ENCODE measurements at places on chromosomes 6 and 20. TPM values are rescaled to one million over a fixed set of nuclear protein-coding genes. Genes with fewer than 3 reads are reported as not detected.

DNA sequence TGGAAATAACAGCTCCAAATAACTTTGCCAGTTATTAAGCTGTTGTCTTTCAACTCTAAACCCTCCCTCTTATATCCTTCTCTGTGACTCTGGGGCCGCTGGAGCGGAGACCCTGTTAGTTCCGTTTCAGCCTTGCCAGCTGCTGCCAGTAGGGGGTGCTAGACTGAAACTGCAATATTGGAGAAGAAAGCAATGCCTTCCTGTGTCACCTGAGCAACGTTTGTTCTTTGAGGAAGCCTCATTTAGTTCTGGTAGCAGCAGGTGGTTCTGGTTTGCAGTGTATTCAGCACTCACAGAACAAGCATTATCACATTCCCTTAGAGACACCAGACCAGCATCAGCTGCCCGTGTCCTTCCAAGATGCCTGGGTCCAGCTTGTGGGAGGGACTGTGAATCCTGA lies 22.9 kb upstream of the JAG1 start:
- no peak overlapping the region for H3K4me3 ChIP-seq
- H3K36me3 ChIP-seq: no peaks in the 10 kb centered on the region
- no peaks in the 10 kb centered on the region for H3K4me1 ChIP-seq
- no peak for DNase-seq

Gene AVP
- total RNA-seq: not detected

Gene ABT1
- total RNA-seq: 17.3 TPM

Gene WFDC5
- total RNA-seq: not detected

DNA sequence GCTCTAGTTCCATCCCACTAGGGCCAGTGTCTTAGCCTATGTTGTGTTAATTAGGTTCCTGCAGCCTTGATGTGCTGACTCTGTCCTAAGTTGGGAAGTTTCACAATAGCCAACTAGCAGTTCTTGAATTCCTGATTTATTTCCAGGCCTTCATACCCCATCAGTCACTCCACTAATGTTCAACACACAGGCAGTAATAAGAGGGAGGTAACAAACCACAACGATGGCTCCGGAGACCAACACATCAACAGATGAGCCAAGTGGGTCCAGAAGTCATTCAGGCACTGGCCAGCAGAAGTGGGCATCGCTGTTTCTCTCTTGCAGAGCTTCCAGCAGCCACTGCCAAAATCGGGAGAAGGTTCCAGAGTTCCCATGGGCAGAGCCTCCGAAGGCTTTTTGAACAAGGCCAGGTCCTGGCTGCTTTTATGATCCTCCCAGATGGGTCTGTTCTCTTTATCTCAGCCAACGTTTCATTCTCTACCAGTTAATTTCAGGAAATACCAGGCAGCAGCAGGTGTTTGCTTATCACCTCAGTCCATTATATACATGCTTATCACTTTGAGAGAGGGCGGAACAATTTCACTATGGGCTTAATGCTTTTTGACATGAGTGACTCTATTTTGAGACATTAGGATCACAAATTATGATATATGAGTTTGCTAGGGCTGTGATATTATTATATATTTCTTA lies 48.5 kb upstream of the NOP56 start:
- no peak for DNase-seq
- H3K4me3 ChIP-seq: no peak overlapping the region
- no peaks in the 10 kb centered on the region for H3K27me3 ChIP-seq
- H3K27ac ChIP-seq: no peak overlapping the region
- H3K4me1 ChIP-seq: no peaks in the 10 kb centered on the region

Gene PPP1R14C
- total RNA-seq: 6.6 TPM

GRCh38 chr20:46135856-46136633 lies 17.9 kb downstream of the CD40 start:
- H3K27ac ChIP-seq: no peak overlapping the region
- DNase-seq: no peak
- no peak overlapping the region for H3K4me3 ChIP-seq
- H3K4me1 ChIP-seq: peaks cover 5% of the 10 kb centered on the region
- no peaks in the 10 kb centered on the region for H3K36me3 ChIP-seq

DNA sequence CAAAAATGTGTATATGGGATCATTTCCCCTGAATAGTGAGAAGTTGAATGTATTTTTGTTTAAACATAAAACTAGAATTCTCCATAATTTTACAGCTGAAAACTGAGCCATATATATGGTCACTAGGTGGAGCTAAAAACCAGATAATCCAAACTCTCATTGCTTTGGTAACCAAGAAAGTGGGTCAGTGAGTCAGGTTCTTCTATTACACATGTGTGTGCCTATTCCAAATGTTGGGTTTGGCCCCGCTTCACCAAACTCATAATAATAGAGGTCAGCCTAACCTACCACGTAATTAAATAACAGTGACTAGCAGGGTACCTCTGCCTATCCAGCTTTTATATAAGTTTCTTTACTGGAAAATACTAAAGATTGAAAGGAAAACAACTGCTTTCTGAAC lies 19.3 kb upstream of the RNGTT start:
- no peaks in the 10 kb centered on the region for H3K27me3 ChIP-seq
- no peak overlapping the region for H3K27ac ChIP-seq
- H3K36me3 ChIP-seq: no peaks in the 10 kb centered on the region
- H3K4me3 ChIP-seq: no peak overlapping the region

Gene FOXC1
- 2.9 TPM for total RNA-seq

Gene FHL5
- not detected for total RNA-seq

Gene TCF15
- total RNA-seq: not detected

DNA sequence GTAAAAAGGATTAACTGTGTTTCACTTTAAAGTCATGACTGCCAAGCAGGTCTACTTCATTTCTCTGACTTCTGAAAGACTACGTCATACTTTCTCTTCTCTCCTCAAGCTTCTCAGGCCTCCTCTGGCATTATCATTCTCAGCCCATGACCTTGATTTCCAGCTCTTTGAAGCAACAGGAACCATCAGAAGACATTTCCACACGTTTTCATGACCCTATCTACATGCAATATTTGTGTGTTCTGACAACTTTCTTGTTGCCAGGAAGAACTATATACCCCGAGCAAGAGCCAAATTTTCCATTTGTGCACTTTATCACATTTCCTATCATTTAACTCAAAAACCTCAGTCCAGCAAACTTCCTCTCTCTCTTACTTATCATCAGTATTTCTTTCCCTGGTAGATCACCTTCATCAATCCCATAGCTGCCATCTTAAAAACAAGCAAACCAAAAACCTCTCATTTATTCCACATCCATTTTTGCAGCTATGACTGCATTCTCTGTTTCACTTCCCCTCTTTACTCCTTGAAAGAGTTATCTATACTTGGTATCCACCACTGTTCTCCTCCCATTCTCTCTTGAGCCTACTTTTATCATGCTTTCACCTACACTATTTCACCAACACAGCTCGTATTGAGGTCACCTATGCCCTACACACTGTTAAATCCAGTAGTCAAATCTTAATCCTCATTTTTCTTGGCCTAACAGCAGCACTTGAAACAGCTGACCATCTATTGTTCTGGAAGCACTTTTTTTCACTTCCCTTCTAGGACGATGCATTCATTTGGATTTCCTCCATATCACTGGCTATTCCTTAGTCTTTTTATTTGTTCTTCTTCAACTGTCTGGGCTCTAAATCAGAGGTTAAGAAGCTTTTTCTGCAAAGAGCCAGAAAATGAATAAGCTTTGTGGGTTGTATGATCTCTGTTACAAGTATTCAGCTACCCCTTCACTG lies 47.1 kb downstream of the STX7 start:
- DNase-seq: no peak
- H3K27ac ChIP-seq: no peak overlapping the region
- no peak overlapping the region for H3K4me3 ChIP-seq
- H3K4me1 ChIP-seq: peaks cover 7% of the 10 kb centered on the region
- no peaks in the 10 kb centered on the region for H3K27me3 ChIP-seq
- peaks cover 22% of the 10 kb centered on the region for H3K36me3 ChIP-seq

DNA sequence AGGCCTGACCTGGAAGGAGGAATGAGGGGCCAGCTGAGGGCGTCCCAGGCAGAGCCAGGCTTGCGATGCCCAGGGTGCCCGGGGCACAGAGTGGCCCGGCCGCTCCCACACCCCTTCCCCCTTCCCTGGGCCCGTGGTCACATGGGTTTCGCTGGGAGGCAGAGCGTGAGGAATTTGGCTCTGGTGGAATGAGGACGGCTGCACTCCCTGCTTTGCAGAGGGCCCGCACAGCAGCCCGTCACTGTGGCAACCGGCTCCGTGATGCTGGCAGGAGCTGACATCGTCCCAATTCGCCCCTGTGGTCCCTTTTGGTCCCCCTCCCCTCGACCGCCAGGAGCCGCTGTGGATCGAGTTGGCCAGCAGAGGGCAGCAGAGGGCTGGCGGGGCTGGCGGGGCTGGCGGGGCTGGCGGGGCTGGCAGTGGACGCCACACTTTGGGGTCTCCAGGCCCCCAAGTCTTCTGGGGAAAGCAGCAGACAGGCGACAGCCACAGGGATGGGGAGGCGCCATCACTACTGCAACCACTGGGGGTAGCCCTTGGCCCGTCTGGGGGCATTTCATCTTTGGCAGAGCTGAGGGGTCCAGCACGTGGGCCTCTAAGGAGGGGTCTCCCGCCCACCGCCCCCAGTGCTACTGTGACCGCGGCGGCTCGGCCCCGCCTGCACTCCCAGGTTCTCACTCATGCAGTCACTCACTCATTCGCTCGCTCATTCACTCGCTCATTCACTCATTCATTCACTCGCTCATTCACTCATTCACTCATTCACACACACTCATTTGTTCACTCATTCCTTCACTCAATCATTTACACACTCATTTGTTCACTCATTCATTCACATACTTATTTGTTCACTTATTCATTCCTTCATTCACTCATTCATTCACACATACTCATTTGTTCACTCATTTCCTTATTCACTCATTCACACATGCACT lies 49.7 kb upstream of the BHLHE23 start:
- no peaks in the 10 kb centered on the region for H3K36me3 ChIP-seq
- no peaks in the 10 kb centered on the region for H3K4me1 ChIP-seq
- no peak overlapping the region for H3K27ac ChIP-seq
